ENCODE measurements at places on chromosomes 6 and 20. TPM values are rescaled to one million over a fixed set of nuclear protein-coding genes. Genes with fewer than 3 reads are reported as not detected.

DNA sequence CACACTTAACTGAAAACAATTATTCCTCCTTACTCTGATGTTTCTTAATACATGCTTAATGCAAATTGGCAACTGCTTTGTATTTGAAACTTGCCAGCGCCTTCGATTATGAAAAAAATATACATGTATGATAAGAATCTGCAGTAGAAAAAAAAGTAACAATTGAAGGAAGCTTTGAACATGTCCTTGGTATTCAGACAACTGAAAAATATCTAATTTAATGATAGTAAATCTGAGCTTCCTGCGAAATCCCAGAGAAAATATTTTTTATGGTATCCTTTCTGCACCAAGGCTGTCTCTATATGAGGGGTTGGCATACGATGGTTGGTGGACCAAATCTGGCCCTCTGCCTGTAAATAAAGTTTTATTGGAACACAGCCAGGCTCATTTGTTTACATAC, 186.2 kb downstream of the HDGFL1 start:
- H3K36me3 ChIP-seq, result no peaks in the 10 kb centered on the region
- no peak overlapping the region for H3K27ac ChIP-seq
- no peak for DNase-seq
- H3K4me1 ChIP-seq, result peaks cover 10% of the 10 kb centered on the region

The LY6G6D gene
- not detected for total RNA-seq

- no peak overlapping the region for H3K27ac ChIP-seq
- DNase-seq, result no peak
- H3K4me3 ChIP-seq, result no peak overlapping the region
- H3K36me3 ChIP-seq, result no peaks in the 10 kb centered on the region
- H3K4me1 ChIP-seq, result peaks cover 47% of the 10 kb centered on the region
These were observed 953.7 kb downstream of the TFAP2A start for GRCh38 chr6:9461188-9461587.

DNA sequence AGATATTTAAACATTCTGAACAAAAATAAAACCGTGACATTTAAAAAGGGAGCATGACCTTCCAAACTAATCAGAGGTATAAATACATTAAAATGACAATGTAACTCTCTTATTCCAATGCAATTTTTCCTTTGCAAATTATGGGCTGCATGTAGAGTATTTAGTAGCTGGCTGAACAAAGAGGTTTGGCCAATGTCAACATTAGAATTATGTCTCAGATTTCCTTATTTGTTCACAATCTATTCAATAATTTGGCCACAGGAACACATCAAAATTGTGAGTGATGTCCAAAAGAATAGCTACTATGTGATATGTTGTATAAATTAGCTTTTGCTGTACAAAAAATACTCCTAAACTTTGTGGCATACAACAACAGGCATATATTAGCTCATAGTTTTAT, 580.0 kb upstream of the MARCKS start:
- H3K27ac ChIP-seq, result no peak overlapping the region
- no peak for DNase-seq
- peaks cover 19% of the 10 kb centered on the region for H3K4me1 ChIP-seq

- no peaks in the 10 kb centered on the region for H3K36me3 ChIP-seq
- H3K4me3 ChIP-seq, result no peak overlapping the region
- DNase-seq, result no peak
- peaks cover 21% of the 10 kb centered on the region for H3K4me1 ChIP-seq
- no peaks in the 10 kb centered on the region for H3K27me3 ChIP-seq
These were observed 88.0 kb downstream of the FRK start for GRCh38 chr6:115972679-115973078.

DNA sequence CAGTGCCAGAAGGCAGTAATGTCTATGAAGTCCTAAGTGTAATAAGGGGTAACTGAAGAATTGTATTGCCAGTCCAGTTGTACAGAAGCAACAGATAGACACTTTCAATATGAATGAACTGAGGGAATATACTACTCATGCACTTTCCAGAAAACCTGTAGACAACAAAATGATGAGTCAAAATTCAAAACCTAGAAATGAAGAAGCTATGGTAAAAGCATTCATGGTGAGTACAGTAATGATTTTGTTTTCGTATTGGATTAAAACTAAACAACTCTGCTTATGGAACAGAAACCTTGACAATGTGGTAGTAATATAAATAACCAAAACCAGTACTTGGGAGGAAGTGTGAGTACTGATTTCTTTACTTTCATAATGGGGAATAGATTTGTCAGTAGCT, 35.0 kb downstream of the ARMC2 start:
- no peaks in the 10 kb centered on the region for H3K27me3 ChIP-seq
- 0 out of 2 replicates have a peak, but pooled peaks cover 5% of the 10 kb centered on the region for H3K4me1 ChIP-seq
- no peak overlapping the region for H3K27ac ChIP-seq
- H3K4me3 ChIP-seq, result no peak overlapping the region
- no peak for DNase-seq
- no peaks in the 10 kb centered on the region for H3K36me3 ChIP-seq

Data from WTC11 (cell line).